ENCODE measurements at places on chromosomes 6 and 20. TPM values are rescaled to one million over a fixed set of nuclear protein-coding genes. Genes with fewer than 3 reads are reported as not detected.
A peak's percentile ranks its signal among the peaks of the same experiment; 100 is the strongest.

Gene GSTA1
- total RNA-seq: not detected

Gene ARFGAP1
- 92.0 TPM for total RNA-seq

Gene OPN5
- total RNA-seq: not detected

- DNase-seq: peak; percentile 65
Observed at GRCh38 chr20:43994486-43995100, 79.9 kb downstream of the TOX2 start.

DNA sequence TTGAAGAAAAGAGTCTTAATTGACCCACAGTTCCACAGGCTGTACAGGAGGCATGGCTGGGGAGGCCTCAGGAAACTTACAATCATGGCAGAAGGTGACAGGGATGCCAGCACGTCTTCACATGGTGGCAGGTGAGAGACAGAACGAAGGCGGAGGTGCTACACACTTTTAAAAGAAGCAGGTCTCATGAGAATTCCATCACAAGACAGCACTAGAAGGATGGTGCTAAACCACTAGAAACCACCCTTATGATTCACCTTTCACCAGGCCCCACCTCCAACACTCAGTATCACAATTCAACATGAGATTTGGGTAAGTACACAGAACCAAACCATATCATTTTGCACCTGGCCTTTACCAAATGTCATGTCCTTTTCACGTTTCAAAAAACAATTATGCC is 20.9 kb downstream of the TAGAP start:
- DNase-seq: no peak
